Stimulated activated CD4-positive, alpha-beta T cell treated with anti-CD3 and anti-CD28 coated beads, Interleukin-4, amount 100 ng/mL, for 1 hour (primary cell): ENCODE measurements at places on chromosomes 6 and 20.

GRCh38 chr6:30726506-30727413 lies 6.6 kb downstream of the TUBB start:
- DNase-seq: no peak

GRCh38 chr6:50120300-50120699 lies 70.6 kb upstream of the DEFB112 start:
- no peak for DNase-seq

- no peak for DNase-seq
Observed at GRCh38 chr6:6932341-6932740, 175.4 kb upstream of the RREB1 start.

GRCh38 chr6:15434823-15435380 lies 189.0 kb downstream of the JARID2 start:
- DNase-seq: no peak

- DNase-seq: no peak
Observed at GRCh38 chr6:48754641-48755040, 643.6 kb upstream of the PTCHD4 start.

GRCh38 chr20:58188527-58188926 lies 39.9 kb downstream of the ANKRD60 start:
- no peak for DNase-seq
